ENCODE measurements at places on chromosomes 5 and 9. TPM values are rescaled to one million over a fixed set of nuclear protein-coding genes. Genes with fewer than 3 reads are reported as not detected.

GRCh38 chr5:144209361-144209760, 38.7 kb downstream of the KCTD16 start:
- peaks cover 11% of the 10 kb centered on the region for H3K4me1 ChIP-seq
- DNase-seq, result no peak
- H3K27ac ChIP-seq, result no peak overlapping the region
- no peaks in the 10 kb centered on the region for H3K36me3 ChIP-seq
- no peak overlapping the region for H3K4me3 ChIP-seq

The SLC6A3 gene
- total RNA-seq, result 0.53 TPM

The CMBL gene
- total RNA-seq, result 34.0 TPM

- no peak for DNase-seq
- no peak overlapping the region for H3K4me3 ChIP-seq
- H3K4me1 ChIP-seq, result peaks cover 8% of the 10 kb centered on the region
- H3K36me3 ChIP-seq, result 0 out of 2 replicates have a peak, but pooled peaks cover 2% of the 10 kb centered on the region
- H3K27ac ChIP-seq, result no peak overlapping the region
- H3K27me3 ChIP-seq, result no peaks in the 10 kb centered on the region
Measured at GRCh38 chr5:104540448-104540847, 977.9 kb upstream of the NUDT12 start.

DNA sequence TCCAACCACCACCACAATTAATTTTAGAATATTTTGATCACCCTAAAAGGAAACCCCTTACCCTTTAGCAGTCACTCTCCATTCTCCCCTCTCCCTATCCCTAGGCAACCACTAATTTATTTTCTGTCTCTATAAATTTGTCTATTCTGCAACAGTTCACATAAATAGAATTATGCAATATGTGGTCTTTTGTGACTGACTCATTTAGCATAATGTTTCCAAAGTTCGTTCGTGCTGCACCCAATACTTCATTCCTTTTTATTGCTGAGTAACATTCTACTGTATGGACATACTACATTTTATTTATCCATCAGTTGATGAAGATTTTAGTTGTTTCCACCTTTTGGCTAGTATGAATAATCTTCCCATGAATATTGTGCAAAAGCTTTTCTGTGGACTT, 18.2 kb upstream of the CDC20B start:
- no peak overlapping the region for H3K4me3 ChIP-seq

GRCh38 chr5:74169701-74170100, 470.8 kb downstream of the ENC1 start:
- peaks cover 16% of the 10 kb centered on the region for H3K4me1 ChIP-seq
- H3K27ac ChIP-seq, result no peak overlapping the region
- no peaks in the 10 kb centered on the region for H3K27me3 ChIP-seq
- no peaks in the 10 kb centered on the region for H3K36me3 ChIP-seq

DNA sequence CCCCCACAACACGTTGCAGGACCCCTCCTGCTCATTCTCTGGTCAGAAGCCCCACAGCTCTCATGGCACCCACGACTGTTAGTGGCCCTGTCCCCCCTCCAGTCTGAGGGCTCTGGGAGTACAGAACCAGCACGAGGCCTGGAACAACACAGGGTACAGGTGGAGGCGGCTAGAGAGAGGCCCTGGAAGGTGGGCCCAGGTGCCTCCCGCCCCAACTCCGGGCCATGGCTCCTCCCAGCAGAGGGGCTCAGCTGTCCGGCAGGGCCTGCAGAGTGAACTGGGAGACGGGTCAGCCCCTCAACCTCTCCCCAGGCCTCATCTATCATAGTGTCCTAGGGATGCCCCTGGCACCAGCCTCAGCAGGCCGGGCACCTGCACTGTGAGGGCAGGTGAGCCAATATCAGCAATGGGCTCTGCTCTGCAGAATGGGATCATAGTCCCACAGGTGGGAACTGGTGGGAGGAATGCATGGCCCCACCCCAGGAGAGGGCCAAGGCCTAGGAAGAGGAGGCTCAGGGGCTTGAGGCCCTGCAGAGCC, 58.6 kb downstream of the BARX1 start:
- H3K27ac ChIP-seq, result no peak overlapping the region
- DNase-seq, result no peak
- H3K27me3 ChIP-seq, result peaks cover 4% of the 10 kb centered on the region
- no peaks in the 10 kb centered on the region for H3K4me1 ChIP-seq
- H3K36me3 ChIP-seq, result peaks cover 16% of the 10 kb centered on the region

DNA sequence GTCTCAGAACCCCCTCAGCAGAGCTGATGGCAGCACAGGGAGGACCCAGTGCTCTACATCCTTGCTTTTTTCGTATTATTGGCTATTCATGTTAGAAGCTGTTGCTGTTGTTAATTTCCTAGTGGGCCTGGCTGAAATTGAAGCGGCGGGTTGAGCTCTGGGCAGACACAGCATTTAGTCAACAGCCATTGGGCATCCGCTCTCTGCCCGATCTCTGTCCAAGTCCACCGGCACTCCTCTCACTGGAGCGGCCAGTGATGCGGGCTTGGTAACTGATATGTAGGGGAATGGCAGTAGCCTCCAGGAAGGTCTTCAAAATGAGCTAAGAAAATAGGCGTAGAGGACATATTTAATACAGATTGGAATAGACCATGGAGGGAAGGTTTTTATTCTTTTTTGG, 1.3 kb upstream of the GARNL3 start:
- no peak for DNase-seq
- no peak overlapping the region for H3K4me3 ChIP-seq
- H3K4me1 ChIP-seq, result peaks cover 24% of the 10 kb centered on the region

The IL13 gene
- total RNA-seq, result not detected

- no peak for DNase-seq
- H3K36me3 ChIP-seq, result no peaks in the 10 kb centered on the region
- peaks cover 50% of the 10 kb centered on the region for H3K27me3 ChIP-seq
- H3K4me1 ChIP-seq, result peaks cover 6% of the 10 kb centered on the region
- no peak overlapping the region for H3K27ac ChIP-seq
Measured at GRCh38 chr9:97892421-97892820, 29.9 kb downstream of the TRMO start.

The TMEM252 gene
- not detected for total RNA-seq

DNA sequence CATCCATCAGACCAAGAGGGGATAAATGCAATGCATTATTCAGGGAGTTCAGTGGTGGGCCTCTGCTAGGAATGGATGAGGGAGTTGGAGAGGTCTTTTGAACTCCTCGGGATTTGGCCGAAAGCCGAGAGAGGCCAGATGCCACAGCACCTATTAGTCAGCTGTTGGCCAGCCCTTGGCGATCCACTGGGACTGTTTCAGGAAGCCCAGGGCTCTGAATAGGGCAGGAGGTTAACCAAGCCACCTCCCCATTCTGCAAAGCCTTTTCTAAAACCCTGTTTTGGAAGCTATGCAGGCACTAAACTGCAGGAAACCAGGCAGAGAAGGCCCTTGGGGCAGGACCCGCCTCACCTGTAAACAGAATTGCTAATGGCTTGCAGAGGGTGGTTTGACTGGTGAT, 37.8 kb downstream of the ASTN2 start:
- no peaks in the 10 kb centered on the region for H3K27me3 ChIP-seq
- peak overlapping the region; percentile 37 for H3K4me3 ChIP-seq
- DNase-seq, result peak; percentile 38

DNA sequence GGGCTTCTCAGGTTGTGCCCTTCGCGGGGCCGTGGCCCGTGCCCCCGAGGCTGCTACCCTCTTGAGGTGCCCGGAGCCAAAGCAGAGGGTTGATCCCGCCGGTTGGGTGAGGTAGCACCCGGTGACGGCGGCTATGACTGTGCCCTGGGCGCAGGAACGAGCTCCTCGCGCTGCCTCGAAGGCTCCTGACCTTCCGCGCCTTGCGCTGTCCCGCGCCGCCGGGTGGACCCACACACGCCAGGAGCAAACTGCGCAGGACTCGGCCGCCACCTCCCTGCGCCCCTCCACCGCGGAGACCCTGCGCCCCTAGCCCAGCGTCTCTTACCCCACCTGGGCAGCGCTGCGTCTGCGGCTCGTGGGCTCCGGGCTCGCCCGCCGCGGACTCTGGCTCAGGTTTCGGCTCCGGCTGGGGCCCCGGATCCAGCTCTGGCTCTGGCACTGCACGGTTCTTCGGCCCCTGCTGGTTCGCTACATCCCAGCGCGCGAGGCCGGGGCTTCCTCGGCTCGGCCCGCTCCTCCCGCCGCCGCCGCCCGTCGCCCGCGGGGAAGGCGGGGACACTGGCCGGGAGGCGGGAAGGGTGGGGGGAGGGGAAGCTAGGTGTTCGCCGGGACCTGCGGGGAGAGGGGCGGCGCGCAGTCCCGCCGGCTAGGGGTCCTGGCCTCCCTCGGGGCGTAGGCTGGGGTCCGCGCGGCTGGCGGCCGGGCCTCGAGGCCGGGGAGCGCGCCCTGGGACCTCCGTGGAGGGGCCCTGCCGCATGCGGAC, 5.4 kb upstream of the PITX1 start:
- H3K27me3 ChIP-seq, result peaks cover 98% of the 10 kb centered on the region
- peak overlapping the region; percentile 39 for H3K4me3 ChIP-seq
- H3K4me1 ChIP-seq, result peaks cover 28% of the 10 kb centered on the region
- no peak overlapping the region for H3K27ac ChIP-seq

DNA sequence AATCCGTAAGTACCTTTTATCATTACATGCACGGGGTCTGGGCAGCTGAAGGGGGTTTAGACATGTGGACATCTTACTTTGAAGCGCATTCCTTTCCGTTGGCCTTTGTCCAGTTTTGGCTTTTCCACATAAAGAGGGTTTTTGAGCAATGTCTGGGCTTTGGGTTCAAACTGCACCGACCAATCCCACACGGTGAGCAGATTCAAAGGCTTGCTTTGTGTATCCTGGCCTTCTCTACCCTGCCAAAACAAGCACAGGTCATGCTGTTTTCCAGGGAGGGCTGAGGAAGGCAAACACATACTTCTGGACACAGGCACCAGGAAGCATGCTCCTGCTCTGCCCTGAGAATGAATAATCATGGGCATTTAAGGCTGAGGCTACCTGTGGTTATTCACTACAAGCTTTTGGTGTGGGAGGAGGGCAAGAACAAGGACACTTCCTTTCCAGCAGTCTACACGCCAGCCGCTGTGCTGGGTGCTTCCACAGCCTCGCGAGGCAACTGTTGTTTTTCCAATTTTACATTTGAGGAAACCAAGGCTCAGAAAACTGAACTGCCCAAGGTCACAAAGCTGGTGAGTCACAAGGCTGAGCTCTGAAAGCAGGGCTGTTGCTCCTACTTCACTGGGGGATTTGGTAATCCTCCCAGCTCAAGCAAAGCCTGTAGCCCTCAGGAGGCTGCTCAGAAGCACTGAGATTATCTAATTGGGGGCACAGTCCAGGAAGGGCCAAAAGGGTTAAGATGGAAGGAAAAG, 59.8 kb upstream of the GOLPH3 start:
- no peak overlapping the region for H3K27ac ChIP-seq
- H3K4me3 ChIP-seq, result no peak overlapping the region
- no peaks in the 10 kb centered on the region for H3K27me3 ChIP-seq
- H3K4me1 ChIP-seq, result peaks cover 4% of the 10 kb centered on the region
- no peak for DNase-seq
- peaks cover 61% of the 10 kb centered on the region for H3K36me3 ChIP-seq

DNA sequence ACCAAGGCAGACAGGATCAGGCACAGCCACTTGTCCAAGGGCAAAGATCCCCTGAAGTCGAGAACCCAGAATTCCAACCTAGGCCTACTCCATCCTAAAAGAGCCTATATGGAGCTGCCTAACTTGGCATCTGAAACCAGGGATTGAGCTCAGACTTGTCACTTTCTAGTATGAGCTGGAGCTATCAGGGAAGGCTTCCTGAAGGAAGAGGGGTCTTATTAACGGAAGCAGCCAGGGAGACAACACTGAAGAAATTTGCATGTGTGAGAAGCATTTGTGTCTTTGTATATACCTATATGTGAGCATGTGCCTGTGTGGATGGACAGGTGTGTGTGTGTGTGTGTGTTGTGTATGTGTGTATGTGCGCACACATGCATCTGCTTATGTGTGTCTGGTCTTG, 4.7 kb upstream of the AQP7 start:
- H3K27me3 ChIP-seq, result no peaks in the 10 kb centered on the region
- no peak overlapping the region for H3K27ac ChIP-seq

The MELK gene
- 53.2 TPM for total RNA-seq

DNA sequence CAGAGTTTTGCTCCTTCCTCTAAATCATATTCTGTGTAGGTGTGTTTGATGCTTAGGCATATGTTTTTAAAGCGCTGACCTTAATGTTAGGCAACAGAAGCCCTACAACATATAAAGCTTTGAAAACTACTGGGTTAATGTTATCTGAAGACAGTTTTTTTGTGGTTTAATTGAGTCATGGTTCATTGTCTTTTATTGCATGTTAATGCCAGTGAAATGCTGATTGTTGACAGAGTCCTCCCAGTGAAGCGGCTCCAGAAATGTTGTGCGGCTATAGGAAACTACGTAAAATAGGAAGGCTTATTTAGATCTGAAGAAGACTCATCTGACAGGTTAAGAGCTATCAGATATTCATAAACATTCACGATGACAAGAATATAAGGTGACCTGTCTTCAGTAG, 424.6 kb downstream of the CCDC171 start:
- no peak overlapping the region for H3K4me3 ChIP-seq
- no peak overlapping the region for H3K27ac ChIP-seq
- no peak for DNase-seq
- H3K27me3 ChIP-seq, result no peaks in the 10 kb centered on the region
- H3K36me3 ChIP-seq, result no peaks in the 10 kb centered on the region
- H3K4me1 ChIP-seq, result no peaks in the 10 kb centered on the region

GRCh38 chr9:127098916-127099553, 23.4 kb downstream of the ANGPTL2 start:
- H3K27ac ChIP-seq, result no peak overlapping the region
- H3K4me3 ChIP-seq, result no peak overlapping the region

DNA sequence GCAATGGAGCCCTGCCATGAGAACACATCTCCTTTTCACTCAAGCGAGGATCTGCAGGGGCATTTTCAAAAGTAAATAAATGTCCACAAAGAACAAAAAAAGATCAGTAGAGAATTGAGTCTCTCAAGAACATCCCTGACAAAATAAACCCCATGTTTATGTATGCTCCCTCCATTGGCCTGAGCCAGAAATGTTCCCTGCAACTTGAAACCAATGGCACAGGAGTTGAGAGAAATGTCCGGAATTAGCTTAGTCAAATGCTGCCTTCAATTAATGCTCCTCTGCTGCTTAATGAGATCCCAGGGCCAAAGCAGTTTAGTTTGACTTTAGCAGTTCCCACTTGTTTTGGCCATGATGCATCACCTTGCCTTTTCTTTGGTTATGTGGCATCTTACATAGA, 238.3 kb downstream of the EBF1 start:
- H3K4me3 ChIP-seq, result no peak overlapping the region
- no peak for DNase-seq
- H3K36me3 ChIP-seq, result no peaks in the 10 kb centered on the region
- H3K4me1 ChIP-seq, result peaks cover 12% of the 10 kb centered on the region

The MFAP3 gene
- 21.2 TPM for total RNA-seq

DNA sequence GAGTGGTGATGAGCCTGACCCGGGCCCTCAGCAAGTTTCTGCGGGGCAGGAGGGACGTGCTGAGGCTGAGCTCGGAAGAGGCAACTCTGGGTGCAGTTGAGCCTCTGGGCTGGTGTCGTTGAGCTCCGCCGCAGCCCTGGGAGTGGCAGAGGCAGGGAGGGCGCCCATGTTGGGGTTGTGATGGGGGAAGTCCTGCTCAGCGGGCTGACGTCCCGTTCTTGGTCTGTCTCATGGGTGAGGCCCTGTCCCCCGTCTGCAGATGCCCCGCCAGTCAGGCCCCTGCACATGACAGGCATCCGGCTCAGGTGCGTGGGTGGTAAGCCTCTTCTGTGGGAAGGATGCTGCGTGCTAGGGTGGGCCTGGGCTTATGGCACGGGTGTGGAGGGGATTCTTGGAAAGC, 64.3 kb downstream of the RXRA start:
- no peaks in the 10 kb centered on the region for H3K4me1 ChIP-seq
- H3K27ac ChIP-seq, result no peak overlapping the region
- H3K4me3 ChIP-seq, result no peak overlapping the region
- no peaks in the 10 kb centered on the region for H3K27me3 ChIP-seq
- H3K36me3 ChIP-seq, result no peaks in the 10 kb centered on the region

GRCh38 chr9:118170032-118170955, 466.1 kb downstream of the TLR4 start:
- H3K27ac ChIP-seq, result no peak overlapping the region
- H3K27me3 ChIP-seq, result no peaks in the 10 kb centered on the region
- H3K4me1 ChIP-seq, result peaks cover 7% of the 10 kb centered on the region

Data from WTC11 (cell line).